Nephron progenitor cell (in vitro differentiated cells): ENCODE measurements at places on chromosomes 11 and 22.

- no peak for DNase-seq
Observed at GRCh38 chr11:24828938-24829605, 332.2 kb downstream of the LUZP2 start.

DNA sequence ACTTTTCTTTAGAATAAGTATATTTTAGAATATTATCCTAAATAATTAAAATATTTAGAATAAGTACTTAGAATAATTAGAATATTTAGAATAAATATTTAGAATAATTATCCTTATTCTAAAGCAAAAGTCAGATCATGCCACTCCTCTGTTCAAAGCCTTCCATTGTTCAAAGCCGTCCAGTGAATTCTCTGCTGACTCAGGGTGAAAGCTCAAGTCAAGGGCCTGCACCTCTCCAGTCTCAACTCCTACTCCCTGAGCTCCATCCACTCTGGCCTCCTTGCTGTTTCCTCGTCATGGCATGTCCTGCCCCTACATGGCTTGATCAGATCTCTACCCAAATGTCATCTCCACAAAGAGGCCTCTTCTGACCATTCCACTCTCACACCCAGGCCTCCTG, 30.0 kb downstream of the PLEKHA7 start:
- no peak for DNase-seq

- DNase-seq: no peak
Observed at GRCh38 chr11:108632041-108632704, 32.7 kb upstream of the DDX10 start.

DNA sequence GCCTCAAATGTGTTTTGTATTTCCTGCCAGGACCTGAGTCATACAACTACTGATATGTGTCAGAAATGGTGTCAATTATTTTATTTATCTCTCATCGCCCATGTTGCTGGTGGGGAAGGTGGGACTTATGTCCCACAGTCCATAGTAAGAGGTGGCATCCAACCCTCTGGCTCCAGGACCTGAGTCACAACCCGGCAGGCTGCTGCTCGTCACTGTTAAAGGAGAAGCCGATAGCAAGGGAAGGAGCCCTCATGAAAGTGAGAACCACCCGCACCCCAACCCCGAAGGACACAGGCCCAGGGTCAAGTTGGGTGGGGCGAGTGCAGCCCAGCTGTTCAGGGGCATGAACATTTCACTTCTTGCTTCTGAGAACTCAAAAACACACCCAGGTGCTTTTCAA, 33.1 kb upstream of the TP53I11 start:
- DNase-seq: no peak

DNA sequence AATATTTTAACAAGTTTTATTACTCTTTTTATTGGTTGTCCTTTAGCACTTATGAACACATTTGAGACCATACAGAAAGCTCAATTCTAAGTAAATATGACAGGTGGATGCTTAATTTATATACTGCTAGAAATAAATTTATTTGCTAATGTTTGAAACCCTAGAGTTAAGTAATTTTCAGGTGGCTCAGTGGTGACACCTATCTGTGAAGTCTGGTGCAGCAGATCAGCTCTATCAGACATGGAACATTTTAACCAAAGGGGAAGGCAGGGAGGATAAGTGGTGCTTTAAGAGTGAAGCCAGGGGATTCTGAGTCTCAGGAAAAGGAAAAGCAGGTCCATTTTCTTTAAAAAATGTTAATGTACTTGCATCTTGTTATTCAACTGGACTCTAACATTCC, 175.8 kb downstream of the DSCAML1 start:
- no peak for DNase-seq

DNA sequence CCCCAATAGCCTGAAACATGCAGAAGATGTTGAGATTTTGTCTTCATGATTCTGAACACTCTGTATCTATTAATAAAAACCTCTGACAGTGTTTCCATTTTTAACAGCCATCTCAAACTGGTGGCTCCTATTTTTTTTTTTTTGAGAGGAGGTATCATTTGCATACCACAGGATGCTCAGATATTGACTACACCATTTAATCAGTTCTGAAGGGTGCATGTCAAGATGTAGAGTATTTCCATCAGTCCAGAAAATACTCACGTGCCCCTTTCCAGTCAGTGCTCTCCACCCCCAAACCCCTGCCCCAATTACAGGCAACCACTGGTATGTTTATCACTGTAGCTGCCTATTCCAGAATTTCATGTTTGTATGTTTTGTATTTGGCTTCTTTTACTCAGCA, 85.3 kb upstream of the SORL1-AS1 start:
- DNase-seq: no peak
